ENCODE measurements at places on chromosomes 1 and 21.

- DNase-seq, result no peak
Measured at GRCh38 chr1:177561436-177561835, 390.7 kb downstream of the BRINP2 start.

GRCh38 chr21:31874812-31875212 lies 2.0 kb downstream of the HUNK start:
- no peak for DNase-seq

GRCh38 chr1:156114919-156115513 lies 505 bp downstream of the LMNA start:
- no peak for DNase-seq

- DNase-seq, result peak; percentile 72
Measured at GRCh38 chr1:63662056-63662836, 69.0 kb downstream of the PGM1 start.

- no peak for DNase-seq
Measured at GRCh38 chr1:28887835-28888682, 26.3 kb upstream of the EPB41 start.

DNA sequence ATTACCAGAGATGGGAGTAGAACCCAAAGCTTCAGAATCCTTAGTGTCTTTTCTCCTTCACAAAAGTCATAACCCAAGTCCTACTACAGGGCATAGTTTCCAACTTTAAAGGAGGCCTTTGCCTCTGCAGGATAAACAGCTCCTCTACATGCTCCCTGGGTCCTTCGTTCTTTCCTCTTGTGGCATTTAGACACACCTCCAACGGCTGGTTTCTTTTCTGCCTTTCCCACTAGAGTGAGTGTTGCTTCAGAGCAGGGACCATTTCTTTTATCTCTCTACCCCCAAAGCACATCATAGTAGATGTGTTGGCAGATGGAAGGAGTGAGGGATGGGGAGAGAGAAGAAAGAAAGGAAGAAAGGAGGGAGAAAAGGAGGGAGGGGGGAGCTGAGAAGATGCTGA lies 144.7 kb upstream of the SPATA6 start:
- no peak for DNase-seq

DNA sequence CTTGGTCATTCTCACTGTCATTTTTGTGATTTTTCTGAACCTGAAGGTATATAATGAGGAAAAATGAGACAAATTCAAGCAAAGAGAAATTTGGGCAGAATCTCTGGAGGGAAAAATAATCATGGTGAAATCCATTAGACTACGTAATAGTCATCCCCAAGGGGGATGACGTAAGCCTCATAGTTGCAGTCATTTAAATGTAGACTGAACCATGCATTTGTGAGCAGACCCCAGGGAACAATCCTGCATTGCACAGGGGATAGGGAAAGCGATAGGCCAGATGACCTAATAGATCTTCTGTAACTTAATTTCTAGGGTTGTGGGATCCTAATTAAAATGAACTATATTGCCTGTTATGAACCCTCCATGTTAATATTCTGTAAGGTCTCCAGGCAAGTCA lies 167.4 kb upstream of the C1orf21 start:
- DNase-seq, result no peak

DNA sequence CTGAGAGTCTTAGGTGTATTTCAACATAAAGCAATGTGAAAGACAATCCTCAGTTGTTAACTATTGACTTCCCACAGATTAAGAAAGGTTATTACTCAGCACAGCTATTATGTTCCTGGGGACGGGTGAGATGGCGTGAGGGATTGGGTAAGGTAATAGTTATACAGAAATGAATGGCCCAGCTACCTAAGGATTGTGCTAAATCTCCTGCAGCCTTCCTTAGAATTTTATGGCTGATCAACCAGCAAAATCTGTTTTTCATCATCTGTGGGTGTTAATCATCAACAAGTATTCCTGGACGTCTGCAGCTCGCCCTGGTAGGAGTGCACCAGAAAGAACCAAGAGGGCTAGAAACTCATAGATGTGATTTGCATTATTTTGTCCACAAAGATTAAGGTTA lies 146.0 kb upstream of the IVNS1ABP start:
- no peak for DNase-seq

DNA sequence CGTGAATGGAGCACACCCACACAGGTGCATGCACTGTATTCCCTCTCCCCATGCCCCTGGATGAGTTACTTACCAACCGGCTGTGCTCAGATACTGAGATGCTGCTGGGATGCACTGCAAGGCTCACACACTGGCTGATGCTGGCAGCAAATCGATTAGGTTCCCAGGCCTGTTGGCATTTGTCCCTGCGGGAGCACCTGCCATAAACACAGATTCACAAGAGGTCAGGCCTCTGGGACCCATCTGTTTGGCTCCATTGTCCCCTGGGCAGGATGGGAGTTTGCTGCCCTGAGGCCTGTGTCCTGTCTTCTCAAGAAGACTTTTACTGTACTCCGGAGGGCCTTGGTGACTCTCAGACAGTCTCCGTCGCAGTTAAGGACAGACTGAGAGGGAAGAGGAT lies 145.4 kb downstream of the PLXNA2 start:
- DNase-seq, result no peak
